ENCODE measurements at places on chromosomes 4 and X.

DNA sequence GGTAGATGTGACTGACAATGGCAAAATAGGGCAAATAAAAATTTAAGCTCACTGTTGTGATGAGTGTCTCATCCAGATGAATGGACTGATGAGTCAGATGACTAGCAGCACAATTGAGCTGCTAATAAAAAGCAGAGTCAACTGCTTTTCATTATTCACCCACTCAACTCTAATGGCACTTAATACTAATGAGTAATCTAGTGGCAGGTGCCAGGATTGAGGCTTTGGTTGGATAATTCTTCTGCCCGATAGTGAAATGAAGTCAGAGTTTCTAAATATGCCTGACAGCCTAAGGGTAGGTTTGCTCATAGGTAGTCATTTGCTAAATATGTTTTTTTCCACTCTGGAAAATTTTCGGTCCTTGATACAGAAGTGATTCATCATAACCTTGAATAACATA lies 10.4 kb downstream of the OGT start:
- H3K36me3 ChIP-seq, result peaks cover 37% of the 10 kb centered on the region
- H3K27me3 ChIP-seq, result peaks cover 4% of the 10 kb centered on the region

GRCh38 chr4:108155373-108155772 lies 13.4 kb downstream of the LEF1 start:
- H3K4me1 ChIP-seq, result no peaks in the 10 kb centered on the region
- peak; percentile 49 for DNase-seq
- no peaks in the 10 kb centered on the region for H3K27me3 ChIP-seq
- no peak overlapping the region for H3K4me3 ChIP-seq
- no peaks in the 10 kb centered on the region for H3K36me3 ChIP-seq
- no peak overlapping the region for H3K27ac ChIP-seq

- H3K4me3 ChIP-seq, result no peak overlapping the region
- no peak for DNase-seq
- H3K4me1 ChIP-seq, result no peaks in the 10 kb centered on the region
- H3K27ac ChIP-seq, result no peak overlapping the region
These were observed 490.4 kb upstream of the ZFP42 start for GRCh38 chr4:187504974-187505797.

GRCh38 chrX:86171366-86171765 lies 23.1 kb downstream of the DACH2 start:
- H3K27me3 ChIP-seq, result peaks cover 4% of the 10 kb centered on the region
- H3K36me3 ChIP-seq, result no peaks in the 10 kb centered on the region
- DNase-seq, result peak; percentile 37
- H3K4me3 ChIP-seq, result no peak overlapping the region

DNA sequence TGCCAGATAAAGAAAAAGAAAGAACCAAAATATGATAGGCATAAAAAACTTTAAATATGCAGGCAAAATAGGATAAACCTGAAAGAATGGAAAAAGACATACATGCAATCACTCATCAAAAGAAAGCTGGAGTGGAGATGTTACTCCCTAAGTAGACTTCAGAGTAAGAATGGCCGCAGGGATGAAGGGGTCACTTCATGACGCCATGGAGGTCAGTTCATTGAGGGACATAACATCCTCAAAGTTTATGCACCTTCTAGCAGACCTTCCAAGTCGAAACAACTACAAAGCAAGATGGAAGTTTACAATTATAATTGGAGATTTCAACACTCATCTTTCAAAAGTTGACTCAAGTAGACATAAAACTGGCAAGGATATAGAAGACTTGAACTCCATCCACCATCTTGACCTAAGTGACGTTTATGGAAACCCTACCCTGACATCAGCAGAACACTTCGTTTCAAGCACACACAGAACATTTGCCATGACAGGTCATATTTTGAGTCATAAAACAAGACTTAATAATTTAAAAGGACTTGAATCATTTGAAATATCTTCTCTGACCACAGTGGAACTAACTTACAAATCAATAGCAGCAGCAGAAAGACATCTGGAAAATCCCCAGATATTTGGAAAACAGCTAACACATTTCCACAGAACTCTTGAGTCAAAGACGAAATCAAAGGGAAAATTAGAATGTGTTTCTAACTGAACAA lies 106.0 kb upstream of the LRPAP1 start:
- H3K27ac ChIP-seq, result no peak overlapping the region
- no peaks in the 10 kb centered on the region for H3K4me1 ChIP-seq
- H3K27me3 ChIP-seq, result no peaks in the 10 kb centered on the region
- H3K36me3 ChIP-seq, result no peaks in the 10 kb centered on the region

- no peak overlapping the region for H3K4me3 ChIP-seq
- no peak overlapping the region for H3K27ac ChIP-seq
- no peak for DNase-seq
- H3K36me3 ChIP-seq, result no peaks in the 10 kb centered on the region
These were observed 6.9 kb downstream of the KLHL5 start for GRCh38 chr4:39068907-39069306.

- H3K27ac ChIP-seq, result no peak overlapping the region
These were observed 98.0 kb downstream of the SLC2A9 start for GRCh38 chr4:9923195-9923812.

DNA sequence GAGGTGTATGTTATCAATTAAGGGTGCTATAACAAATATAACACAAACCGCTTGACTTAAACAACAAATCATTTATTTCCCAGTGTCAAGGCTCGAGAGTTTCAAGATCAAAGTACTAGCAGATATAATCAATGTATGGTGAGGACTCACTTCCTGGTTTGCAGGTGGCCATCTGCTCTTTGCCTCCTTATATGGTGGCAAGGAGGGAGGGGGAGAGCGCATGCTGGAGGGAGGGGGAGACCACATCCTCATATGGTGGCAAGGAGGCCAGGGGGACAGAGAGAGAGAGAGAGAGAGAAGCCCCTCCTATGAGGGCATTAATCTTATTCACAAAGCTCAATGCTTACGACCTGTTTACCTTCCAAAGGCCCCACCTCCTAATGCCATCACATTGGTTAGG lies 372.3 kb upstream of the SPOCK3 start:
- H3K4me3 ChIP-seq, result no peak overlapping the region
- no peak overlapping the region for H3K27ac ChIP-seq
- H3K36me3 ChIP-seq, result no peaks in the 10 kb centered on the region

- H3K4me1 ChIP-seq, result no peaks in the 10 kb centered on the region
- H3K4me3 ChIP-seq, result no peak overlapping the region
- H3K27me3 ChIP-seq, result no peaks in the 10 kb centered on the region
- H3K27ac ChIP-seq, result no peak overlapping the region
These were observed 390.8 kb downstream of the HNRNPD start for GRCh38 chr4:81982846-81983540.

DNA sequence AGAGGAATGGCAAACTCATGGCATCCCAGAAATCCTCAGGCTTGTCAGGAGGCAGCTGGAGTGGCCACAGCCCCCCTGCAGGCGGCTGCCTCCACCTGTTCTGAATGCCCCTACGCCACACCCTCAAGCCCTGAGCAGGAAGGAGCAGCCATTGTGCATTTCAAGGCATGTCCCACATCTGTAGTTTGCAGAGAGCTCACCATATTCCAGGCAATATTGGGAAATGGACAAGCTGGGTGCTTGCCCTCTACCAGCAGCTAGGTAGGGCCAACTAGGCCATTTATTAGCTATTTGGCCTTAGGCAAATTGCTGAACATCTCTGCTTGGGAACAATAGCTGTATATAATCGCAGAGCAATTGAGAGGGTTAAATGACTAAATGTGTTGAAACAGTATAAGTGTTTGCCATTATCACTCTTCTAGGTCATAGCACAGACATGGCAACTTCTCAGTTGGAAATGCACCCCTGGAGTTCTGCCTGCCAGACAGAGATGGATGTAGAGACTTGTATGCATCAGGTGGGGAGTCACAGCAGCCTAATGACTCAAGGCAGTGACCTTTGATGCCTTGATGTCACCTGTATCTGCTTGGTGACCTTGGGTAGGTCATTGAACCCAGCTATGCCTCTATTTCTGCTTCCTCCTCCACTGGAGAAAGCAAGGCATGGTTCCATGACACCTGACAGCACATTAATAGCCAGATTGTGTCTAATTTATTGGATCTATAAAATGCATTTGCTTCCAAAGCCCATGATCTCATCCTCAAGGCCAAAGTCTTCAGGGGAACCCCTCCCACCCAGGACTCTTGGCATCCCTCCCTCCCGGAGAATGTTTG lies 52.8 kb downstream of the FHDC1 start:
- DNase-seq, result no peak
- no peak overlapping the region for H3K27ac ChIP-seq
- no peaks in the 10 kb centered on the region for H3K36me3 ChIP-seq
- H3K4me3 ChIP-seq, result no peak overlapping the region
- H3K4me1 ChIP-seq, result no peaks in the 10 kb centered on the region

- no peak overlapping the region for H3K27ac ChIP-seq
- peaks cover 4% of the 10 kb centered on the region for H3K27me3 ChIP-seq
- H3K4me1 ChIP-seq, result no peaks in the 10 kb centered on the region
These were observed 62.8 kb downstream of the PPP1R2C start for GRCh38 chrX:42714981-42715700.

- no peak for DNase-seq
- H3K36me3 ChIP-seq, result no peaks in the 10 kb centered on the region
- no peaks in the 10 kb centered on the region for H3K4me1 ChIP-seq
- no peak overlapping the region for H3K4me3 ChIP-seq
- H3K27me3 ChIP-seq, result no peaks in the 10 kb centered on the region
These were observed 57.9 kb upstream of the PRSS48 start for GRCh38 chr4:151219091-151219490.

- H3K27ac ChIP-seq, result no peak overlapping the region
- peaks cover 18% of the 10 kb centered on the region for H3K36me3 ChIP-seq
- H3K4me3 ChIP-seq, result no peak overlapping the region
- no peaks in the 10 kb centered on the region for H3K4me1 ChIP-seq
These were observed 26.7 kb upstream of the CLDN34 start for GRCh38 chrX:9940421-9940820.

- no peaks in the 10 kb centered on the region for H3K36me3 ChIP-seq
- no peak for DNase-seq
- H3K27ac ChIP-seq, result no peak overlapping the region
- H3K4me1 ChIP-seq, result no peaks in the 10 kb centered on the region
These were observed 50.3 kb downstream of the SSX3 start for GRCh38 chrX:48306175-48306574.

DNA sequence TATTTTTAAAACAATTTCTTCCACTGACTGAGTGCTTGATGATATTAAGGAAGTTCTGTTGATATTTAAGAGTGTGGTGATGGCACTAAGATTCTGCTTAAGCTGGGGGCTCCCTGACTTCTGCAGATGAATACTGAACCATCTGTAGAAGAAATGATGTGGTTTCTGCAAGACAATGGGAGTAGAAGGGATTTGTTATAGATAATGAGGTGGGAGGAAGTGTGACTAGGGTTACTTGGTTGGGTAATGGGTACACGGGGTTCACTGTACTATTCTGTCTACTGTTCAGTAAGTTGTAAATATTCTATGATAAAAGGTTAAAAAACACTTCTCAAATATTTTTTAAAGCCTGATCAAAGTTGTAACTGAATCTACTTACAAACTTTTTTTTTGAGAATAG lies 60.9 kb upstream of the TXK start:
- H3K4me3 ChIP-seq, result no peak overlapping the region
- no peak overlapping the region for H3K27ac ChIP-seq
- H3K36me3 ChIP-seq, result no peaks in the 10 kb centered on the region
- no peaks in the 10 kb centered on the region for H3K27me3 ChIP-seq
- H3K4me1 ChIP-seq, result no peaks in the 10 kb centered on the region

GRCh38 chrX:153444333-153445011 lies 1.4 kb downstream of the TREX2 start:
- H3K36me3 ChIP-seq, result no peaks in the 10 kb centered on the region
- H3K27ac ChIP-seq, result no peak overlapping the region
- no peak for DNase-seq
- H3K4me3 ChIP-seq, result no peak overlapping the region
- H3K27me3 ChIP-seq, result no peaks in the 10 kb centered on the region
- H3K4me1 ChIP-seq, result no peaks in the 10 kb centered on the region

- H3K4me3 ChIP-seq, result no peak overlapping the region
- no peak overlapping the region for H3K27ac ChIP-seq
These were observed 39.3 kb downstream of the FAM199X start for GRCh38 chrX:104205548-104205947.

DNA sequence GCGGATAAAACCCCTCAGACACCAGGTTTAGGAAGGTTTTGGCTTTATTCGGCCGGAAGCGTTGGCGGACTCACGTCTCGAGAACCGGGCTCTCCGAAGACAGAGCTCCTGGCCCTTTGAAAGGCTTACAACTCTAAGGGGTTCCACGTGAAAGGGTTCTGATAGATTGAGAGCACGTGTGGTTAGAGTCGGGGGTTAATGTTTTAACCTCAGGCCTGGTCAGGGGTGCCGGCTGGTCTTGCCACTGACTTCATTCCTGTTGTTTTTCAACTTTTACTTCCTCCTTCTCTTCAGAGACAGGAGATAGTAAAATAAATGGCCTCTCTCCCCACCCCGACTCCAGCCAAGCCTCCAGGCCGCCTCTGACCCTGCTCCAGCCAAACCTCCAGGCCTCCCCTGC lies 4.7 kb upstream of the ASMT start:
- H3K27ac ChIP-seq, result no peak overlapping the region
- no peaks in the 10 kb centered on the region for H3K4me1 ChIP-seq
- peaks cover 9% of the 10 kb centered on the region for H3K36me3 ChIP-seq
- no peak overlapping the region for H3K4me3 ChIP-seq
- H3K27me3 ChIP-seq, result no peaks in the 10 kb centered on the region

GRCh38 chrX:134533352-134533751 lies 73.4 kb downstream of the HPRT1 start:
- no peak for DNase-seq
- no peaks in the 10 kb centered on the region for H3K4me1 ChIP-seq
- H3K27ac ChIP-seq, result no peak overlapping the region
- no peaks in the 10 kb centered on the region for H3K27me3 ChIP-seq
- no peak overlapping the region for H3K4me3 ChIP-seq
- H3K36me3 ChIP-seq, result no peaks in the 10 kb centered on the region

- H3K27me3 ChIP-seq, result no peaks in the 10 kb centered on the region
- no peak overlapping the region for H3K27ac ChIP-seq
- H3K4me1 ChIP-seq, result no peaks in the 10 kb centered on the region
- H3K36me3 ChIP-seq, result no peaks in the 10 kb centered on the region
These were observed 60.6 kb downstream of the BTC start for GRCh38 chr4:74733756-74734155.

- H3K36me3 ChIP-seq, result peaks cover 24% of the 10 kb centered on the region
- no peak for DNase-seq
- H3K4me3 ChIP-seq, result no peak overlapping the region
- peak overlapping the region; percentile 31 for H3K27ac ChIP-seq
- H3K27me3 ChIP-seq, result no peaks in the 10 kb centered on the region
These were observed 36.6 kb downstream of the MAP7D3 start for GRCh38 chrX:136214551-136214950.

GRCh38 chrX:155061760-155062159 lies 9.2 kb downstream of the CMC4 start:
- H3K4me1 ChIP-seq, result no peaks in the 10 kb centered on the region
- no peaks in the 10 kb centered on the region for H3K27me3 ChIP-seq
- H3K27ac ChIP-seq, result no peak overlapping the region
- H3K36me3 ChIP-seq, result peaks cover 10% of the 10 kb centered on the region

DNA sequence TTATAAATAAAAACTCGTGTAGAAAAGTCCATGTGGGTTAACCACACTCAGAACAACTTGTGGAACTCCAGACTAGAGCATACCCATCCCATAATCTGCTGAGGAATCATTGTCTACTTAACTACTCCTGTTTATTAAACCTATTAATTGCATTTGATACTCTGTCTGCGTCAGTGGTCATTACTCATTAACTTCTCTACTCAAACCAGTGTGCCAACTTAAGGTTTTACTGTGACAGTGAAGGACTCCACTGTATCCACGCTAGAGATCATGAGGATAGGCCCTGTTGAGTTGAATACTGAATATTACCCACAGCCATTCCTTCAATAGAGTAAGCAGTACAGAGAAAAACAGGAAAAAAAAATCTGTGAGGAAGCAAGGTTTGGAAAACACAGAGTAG lies 17.3 kb downstream of the HPGD start:
- H3K36me3 ChIP-seq, result no peaks in the 10 kb centered on the region
- no peaks in the 10 kb centered on the region for H3K4me1 ChIP-seq
- H3K27ac ChIP-seq, result peak overlapping the region; percentile 39
- H3K4me3 ChIP-seq, result no peak overlapping the region
- no peaks in the 10 kb centered on the region for H3K27me3 ChIP-seq

Measured in stomach (tissue), 19 donors.